ENCODE measurements at places on chromosomes 5 and 9.
A peak's percentile ranks its signal among the peaks of the same experiment; 100 is the strongest.

DNA sequence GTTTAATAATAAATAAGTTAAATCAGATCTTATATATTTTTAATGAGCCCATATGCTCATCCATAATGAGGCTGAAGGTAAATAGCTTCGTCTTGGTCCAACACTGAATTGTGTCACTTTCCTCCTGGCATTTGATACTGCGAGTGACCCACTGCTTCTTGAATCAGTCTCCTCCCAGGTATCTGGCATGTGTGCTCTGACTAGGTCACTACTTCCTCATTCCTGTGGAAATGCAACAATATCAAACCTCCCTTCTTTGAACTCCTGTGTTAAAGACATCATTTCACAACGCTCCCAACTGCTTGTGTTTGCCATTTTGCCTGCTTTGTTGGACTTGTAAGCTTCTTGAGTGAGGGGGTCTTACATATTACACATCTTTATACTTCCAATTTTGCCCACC, 157.7 kb downstream of the SLC24A2 start:
- no peak for DNase-seq

- DNase-seq = no peak
Measured at GRCh38 chr5:162752612-162753011, 684.8 kb upstream of the CCNG1 start.

DNA sequence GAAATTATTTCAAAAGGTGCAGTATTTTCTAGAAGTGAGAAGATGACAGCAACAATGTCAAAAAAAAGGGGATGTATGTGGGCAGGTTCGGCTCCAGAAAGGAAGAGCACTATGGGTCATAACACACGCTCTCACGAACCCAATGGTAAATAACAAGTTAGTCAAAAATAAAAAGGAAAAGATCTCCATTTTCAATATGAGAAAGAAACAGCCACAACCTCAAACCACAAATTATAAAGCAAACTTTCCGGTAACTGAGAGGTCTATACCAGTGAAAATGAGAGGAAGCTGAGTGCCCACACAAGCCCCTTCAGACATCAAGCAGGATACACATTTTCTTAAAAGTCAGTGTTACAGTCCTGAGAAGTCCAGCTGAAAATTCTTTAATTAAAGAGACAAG, 398.5 kb upstream of the RPS23 start:
- no peak for DNase-seq

DNA sequence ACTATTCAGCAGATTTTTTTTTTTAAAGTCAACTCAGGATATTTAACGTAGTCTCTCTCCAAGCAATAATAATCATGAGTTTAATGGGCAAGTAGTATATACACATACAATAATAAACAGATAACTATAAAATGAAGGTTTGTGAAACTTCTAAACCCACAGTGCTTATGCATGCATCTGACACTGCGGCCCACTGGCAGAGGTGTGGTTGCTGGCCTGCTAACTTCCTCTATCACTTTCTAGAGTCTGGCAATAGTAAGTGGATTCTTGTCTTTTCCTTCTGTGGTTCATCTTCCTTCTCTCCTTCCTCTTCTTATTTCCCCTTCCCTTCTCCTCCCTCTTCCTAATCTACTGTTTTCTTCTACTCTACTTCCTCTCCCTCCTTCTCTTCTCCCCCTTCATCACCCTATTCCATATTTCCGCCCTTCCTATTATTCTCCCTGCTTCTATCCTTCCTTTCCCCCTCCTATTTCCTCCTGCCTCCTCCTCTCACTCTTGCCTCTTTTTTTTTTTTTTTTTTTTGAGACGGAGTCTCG, 18.6 kb upstream of the AGXT2 start:
- DNase-seq = no peak

GRCh38 chr5:164362835-164363234, 857.4 kb downstream of the MAT2B start:
- DNase-seq = no peak

GRCh38 chr9:28158451-28158850, 585.2 kb upstream of the C9orf72 start:
- DNase-seq = no peak

DNA sequence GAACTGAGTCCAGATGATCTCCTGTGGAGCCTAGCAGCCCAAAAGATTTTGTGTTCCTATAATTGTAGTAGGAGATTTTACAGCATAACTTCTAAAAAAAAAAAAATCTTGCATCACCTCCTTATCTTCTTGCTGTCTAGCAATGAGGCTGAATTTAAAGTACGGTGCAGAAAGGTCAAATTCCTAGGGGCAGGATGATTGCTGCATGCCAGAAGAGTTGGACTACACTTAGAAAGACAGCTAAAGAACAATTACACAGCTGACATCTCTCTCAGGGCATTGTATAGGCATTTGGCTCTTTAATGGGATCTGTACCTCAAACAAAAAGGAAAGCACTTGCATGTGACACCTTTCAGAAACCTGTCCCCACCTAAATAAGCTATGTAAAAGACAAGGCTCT, 443.2 kb downstream of the HCN1 start:
- no peak for DNase-seq

DNA sequence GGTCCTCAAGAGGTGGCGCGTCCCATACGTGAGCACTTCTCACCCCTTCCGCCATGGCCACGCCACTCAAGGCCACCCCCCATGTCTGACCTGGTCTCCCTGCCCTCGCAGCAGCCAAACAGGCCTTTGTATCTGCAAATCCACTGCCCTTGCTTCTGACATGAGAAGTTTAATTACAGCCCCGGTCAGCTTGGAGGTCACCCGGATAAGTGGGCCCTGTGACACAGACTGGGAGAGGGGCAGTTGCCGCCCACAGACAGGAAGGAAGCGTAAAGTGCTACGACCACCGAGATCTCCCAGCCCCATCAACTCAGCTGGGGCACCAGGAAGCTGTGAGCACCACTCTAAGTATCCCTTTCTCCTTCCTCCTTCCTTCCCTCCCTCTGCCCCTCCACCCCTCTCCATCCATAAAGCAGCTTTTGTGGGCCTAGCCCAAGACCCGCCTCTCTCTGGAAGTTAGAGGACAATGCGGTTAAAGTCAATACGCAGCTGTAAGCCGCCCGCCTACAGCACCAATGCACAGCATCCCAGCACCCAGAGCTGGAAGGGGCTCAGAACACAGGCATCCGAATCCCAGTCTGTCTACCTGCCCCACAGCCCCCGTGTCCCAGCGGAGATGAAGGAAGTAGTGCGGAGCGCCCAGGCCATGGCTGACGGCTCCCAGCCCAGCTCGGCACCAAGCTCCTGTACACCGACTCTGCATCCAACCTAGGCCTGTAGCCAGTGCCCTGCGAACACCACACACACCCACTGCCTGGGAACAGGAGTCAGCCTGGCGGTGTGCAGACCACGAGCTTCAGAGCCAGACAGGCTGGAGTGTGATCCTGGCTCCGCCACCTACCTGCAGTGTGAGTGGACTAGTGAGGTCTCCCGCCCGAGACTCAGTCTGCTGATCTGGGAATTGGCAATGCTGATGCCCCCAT, 44.8 kb upstream of the RNF130 start:
- no peak for DNase-seq

DNA sequence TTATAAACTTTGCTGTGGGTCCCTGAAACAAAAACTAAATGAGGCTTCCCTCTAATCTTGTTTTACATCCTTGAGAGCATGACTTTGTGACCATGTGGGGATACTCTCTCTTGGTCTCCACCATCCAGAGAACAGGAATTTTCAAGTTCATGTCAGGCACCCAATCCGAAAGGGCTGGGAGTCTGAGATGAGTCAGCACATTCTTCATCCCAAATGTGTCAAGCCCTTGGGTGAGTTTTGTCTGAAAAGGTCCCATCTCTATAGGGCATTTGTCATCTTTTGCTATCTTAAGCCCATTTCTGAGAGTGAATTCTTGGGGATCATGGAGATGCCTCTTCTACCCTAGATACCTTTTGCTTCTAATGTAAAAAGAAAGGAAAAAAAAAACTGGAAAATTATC, 26.9 kb upstream of the RAPGEF6 start:
- DNase-seq = no peak

DNA sequence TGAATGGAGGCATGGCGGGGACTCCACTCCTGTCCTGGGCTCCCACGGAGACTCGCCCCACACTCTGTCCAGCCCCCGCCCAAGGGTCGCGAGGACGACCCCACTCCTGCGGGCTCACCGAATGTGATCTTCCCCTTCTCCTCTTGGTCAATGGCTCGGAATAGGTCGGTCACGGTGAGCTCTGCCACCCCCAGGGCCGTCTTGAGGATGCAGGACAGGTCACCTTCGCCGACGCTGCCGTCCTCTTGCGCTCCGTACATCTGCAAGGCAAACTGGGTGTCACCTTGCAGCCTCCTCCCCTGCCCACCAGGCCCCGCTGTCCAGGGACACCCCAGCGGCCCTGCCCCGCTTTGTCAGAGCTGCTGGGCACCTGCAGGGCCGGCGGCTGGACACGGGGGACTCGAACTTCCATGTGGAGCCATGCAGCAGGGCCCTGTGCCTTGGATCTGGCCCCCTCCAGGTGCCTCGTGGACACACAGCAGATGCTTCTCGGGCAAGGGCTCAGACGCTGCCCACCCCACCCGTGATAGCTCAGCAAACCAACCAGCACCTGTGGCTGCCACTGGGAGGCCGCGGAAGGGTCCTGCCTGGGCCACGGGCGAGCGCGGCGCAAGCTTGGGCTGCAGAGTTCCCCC, 21.5 kb upstream of the SLC6A3 start:
- DNase-seq = no peak

GRCh38 chr9:28747351-28747985, 1174.2 kb upstream of the C9orf72 start:
- DNase-seq = no peak

DNA sequence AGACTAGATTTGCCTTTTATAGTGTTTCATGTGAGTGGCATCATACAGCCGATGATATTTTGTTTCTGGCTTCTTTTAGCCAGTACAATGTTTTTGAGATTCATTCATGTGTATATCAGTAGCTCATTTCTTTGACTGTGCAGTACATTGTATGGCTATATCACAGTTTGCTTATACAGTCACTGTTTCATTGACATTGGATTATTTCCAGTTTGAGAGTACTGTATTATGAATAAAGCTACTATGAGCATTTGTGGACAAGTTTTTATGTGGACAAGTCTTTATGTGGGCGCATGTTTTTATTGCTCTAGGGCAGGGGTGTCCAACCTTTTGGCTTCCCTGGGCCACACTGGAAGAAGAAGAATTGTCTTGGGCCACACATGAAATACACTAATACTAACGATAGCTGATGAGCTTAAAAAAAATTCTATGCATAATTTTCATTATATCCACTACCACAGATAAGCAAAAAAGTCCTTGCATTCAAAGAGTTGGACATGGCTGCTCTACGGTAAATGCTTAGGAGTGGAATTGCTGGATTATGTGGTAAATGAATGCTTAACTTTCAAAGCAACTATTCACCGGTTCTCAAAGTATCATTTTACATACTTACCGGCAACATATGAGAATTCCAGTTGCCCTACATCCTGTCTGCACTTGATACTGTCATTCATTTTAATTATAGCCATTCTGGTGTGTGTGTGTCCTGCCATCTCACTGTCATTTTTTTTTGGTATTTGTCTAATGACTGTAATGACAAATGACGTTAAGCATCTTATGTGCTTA, 177.8 kb downstream of the RGS3 start:
- no peak for DNase-seq

DNA sequence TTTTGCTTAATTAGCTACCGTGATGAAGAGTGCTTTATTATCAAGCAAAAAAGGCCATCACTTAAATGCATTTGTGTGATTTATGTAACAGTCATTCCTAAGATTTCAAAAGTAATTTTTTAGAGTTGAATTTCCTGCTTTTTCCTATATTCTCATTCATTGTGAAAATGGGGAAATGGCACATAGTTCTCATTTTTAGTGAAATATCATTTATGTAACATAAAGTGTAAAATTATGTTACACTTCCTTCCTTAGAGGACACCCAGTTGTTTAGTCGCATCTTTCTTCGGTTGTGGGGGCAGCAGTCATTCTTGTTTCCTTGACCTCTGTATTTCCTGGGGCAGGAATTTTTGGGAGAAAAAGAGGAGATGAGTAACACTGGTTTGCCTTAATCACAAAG, 142.8 kb downstream of the MAST4 start:
- no peak for DNase-seq

- no peak for DNase-seq
Measured at GRCh38 chr9:34177593-34178435, 1.0 kb upstream of the UBAP1 start.

GRCh38 chr9:17216011-17216410, 81.2 kb downstream of the CNTLN start:
- DNase-seq = no peak

DNA sequence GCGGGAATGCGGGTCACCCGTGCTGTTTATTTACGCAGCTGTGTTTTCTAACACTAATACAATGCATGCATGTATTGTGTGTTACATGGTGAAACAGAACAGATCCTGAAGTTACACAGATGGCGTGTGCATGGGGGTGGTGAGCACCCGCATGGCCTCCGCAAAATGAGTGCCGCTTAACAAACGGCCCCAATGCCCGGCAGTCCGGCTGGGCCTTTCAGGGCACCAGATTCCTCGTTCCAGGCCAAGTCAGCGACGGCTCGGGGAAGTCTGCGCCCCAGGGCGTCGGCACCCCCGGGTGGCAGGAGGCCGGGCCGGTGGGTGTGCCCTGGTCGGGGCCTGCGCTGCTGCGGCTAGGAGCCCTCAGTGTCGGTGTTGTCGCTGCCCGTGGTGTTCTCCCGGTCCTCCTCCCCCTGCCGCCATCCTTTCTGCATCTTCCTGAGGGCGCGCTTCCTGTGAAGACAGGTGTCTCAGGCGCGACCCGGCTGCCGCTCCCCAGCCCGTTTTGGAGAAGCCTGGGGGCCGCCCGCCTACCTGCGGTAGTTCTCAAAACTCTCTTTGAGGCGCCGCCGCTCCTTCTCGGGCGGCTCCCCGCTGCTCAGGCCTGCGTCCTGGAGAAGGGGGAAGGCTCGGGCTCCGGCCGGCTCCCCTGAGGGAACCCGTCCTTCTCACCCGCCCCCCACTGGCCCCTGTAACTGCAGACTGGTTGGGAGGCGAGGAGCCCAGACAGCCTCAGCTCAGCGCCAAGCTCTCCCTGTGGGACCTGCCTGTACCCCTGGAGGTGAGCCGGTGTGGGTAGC, 605 bp upstream of the DNLZ start:
- no peak for DNase-seq

- DNase-seq = no peak
Measured at GRCh38 chr5:90981177-90981576, 401.9 kb downstream of the ARRDC3 start.

DNA sequence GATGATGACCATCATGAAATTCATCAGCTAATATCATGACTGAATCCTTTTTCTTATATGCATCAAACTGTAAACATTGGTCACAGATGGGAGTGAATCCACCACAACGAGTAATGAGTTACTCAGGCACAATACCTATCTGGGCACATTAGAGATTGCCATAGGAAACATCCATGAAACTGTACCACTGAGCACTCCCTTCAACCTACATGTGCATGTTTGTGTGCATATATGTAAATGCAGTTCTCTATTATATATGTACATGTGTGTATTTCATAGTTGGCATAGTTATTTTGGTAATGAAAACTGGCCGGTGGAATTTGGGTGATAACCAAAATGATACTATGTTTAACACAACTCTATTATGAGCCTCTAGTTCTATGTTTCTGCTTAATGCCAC, 387.3 kb upstream of the ARRDC3 start:
- DNase-seq = no peak

GRCh38 chr9:101566904-101567724, 27.7 kb downstream of the PPP3R2 start:
- DNase-seq = peak; percentile 71

GRCh38 chr5:1030801-1031271, 22.2 kb downstream of the NKD2 start:
- no peak for DNase-seq
